Neuronal stem cell (in vitro differentiated cells): ENCODE measurements at places on chromosomes 7 and 10.

GRCh38 chr10:70481831-70482530, 3.4 kb downstream of the PALD1 start:
- no peak for DNase-seq

- DNase-seq: no peak
Observed at GRCh38 chr7:150948791-150949251, 29.3 kb downstream of the KCNH2 start.

GRCh38 chr10:5978230-5978489, 817 bp upstream of the IL15RA start:
- no peak for DNase-seq

- no peak for DNase-seq
Observed at GRCh38 chr7:152451356-152451755, 15.6 kb upstream of the KMT2C start.

DNA sequence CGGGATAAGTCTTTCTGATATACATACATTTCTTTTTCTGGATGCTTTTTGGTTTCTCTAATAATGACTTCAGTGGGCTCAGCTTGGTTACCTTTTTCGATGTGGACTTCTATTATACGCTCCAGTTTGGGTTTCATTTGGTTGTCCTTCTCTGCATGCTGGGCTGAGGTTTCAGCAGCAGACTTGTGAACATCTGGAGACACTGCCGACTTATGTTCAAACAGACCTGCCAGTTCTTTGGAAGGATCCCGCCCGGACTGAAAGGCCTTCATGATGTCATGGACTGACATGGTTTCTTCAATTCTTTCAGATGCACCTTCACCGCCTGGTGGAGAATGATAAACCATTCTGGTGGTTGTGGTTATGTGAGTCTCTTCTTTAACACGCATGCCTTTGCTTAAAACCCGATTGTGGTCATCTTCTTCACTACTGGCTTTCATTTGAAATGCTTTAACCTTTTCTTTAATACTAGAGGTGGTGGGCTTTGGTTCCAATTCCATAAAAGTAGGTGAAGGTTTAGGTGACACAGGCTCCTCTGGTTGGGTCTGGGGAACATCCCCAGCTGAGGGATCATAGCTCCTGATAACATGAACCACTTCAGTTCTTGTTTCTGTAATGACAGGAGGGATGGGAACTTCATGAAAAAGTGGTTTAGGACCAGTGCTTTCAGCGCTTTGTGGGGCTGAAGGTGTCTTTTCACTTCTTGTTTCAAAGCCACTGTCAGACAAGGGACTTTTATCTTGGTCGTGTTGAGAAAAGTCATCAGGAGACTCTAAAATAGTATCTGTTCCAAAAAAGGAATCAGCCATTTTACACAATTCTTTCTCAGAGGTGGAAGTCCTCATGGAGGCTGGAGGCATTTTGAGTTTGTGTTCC, 167.7 kb upstream of the CCDC6 start:
- no peak for DNase-seq
